Endothelial cell (in vitro differentiated cells): ENCODE measurements at places on chromosomes 11 and 22. TPM values are rescaled to one million over a fixed set of nuclear protein-coding genes. Genes with fewer than 3 reads are reported as not detected.

Gene GP1BB
- not detected for total RNA-seq

Gene OR52H1
- total RNA-seq: 2.1 TPM

DNA sequence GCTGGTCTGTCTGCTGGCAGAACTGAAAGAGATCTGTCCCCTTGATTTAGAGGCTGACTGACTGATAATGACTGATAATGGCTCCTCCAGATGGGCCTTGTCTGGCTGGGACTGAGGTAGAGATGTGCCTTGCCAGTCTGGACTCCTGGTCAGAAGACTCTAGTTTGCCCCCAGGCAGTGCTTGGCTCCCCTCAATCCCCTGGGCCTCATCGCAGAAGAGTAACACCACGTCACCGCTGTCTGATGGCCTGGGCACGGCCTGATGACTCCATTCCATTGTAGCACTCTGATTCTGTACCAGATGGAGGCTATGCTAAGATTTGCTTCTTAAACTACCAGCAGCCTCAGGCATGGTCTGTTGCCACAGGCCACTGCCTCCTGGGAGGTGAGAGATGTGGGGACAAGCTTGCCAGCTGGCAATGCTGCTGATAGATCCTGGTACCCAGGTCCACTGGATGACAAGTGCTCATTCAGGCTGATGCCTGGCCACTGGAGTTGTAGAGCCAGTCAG lies 19.1 kb downstream of the CYB5R2 start:
- no peak for DNase-seq
- H3K27ac ChIP-seq: no peak overlapping the region
- no peak overlapping the region for H3K4me3 ChIP-seq
- peaks cover 7% of the 10 kb centered on the region for H3K4me1 ChIP-seq
- H3K27me3 ChIP-seq: peaks cover 2% of the 10 kb centered on the region
- peaks cover 4% of the 10 kb centered on the region for H3K36me3 ChIP-seq

GRCh38 chr11:117799634-117800033 lies 2.6 kb upstream of the DSCAML1 start:
- H3K4me1 ChIP-seq: peaks cover 3% of the 10 kb centered on the region
- peaks cover 11% of the 10 kb centered on the region for H3K27me3 ChIP-seq
- no peak overlapping the region for H3K4me3 ChIP-seq

DNA sequence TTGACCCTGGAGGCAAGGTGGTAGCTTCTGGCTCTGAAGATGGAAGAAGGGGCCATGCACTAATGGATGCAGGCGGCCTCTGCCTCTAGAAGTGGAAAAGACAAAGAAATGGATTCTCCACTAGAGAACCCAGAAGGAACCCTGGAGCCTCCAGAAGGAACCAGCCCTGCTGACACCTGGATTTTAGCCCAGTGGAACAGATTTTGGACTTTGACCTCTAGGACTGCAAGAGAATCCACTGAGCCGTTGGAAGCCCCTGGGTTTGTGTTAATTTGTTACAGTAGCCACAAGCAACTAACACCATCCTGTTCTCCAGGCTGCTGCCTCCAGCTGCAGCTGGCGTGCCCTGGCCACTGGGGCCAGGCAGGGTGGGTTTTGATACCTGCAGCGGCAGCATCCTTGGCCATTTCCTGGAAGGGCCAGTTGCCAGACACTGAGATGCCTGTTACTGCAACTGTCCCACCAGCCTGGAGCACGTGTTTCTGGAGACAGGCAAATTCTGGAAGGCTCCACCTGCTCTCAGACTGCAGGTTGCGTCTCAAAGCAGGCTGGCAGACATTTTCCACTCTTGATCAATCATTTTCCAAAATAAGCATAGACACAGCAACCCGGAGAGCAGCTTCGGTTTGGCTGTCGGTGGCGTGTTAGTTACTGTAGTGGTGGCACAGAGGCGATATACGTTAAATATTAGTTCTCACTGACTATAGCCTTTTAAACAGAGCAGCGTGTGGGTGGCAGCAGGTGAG lies 76.8 kb upstream of the PARVG start:
- H3K27me3 ChIP-seq: peaks cover 2% of the 10 kb centered on the region
- no peak for DNase-seq

GRCh38 chr11:128596250-128596649 lies 8.9 kb upstream of the ETS1 start:
- no peak overlapping the region for H3K27ac ChIP-seq
- H3K27me3 ChIP-seq: no peaks in the 10 kb centered on the region
- no peaks in the 10 kb centered on the region for H3K36me3 ChIP-seq
- no peak overlapping the region for H3K4me3 ChIP-seq
- peaks cover 26% of the 10 kb centered on the region for H3K4me1 ChIP-seq

- no peak for DNase-seq
- peaks cover 3% of the 10 kb centered on the region for H3K36me3 ChIP-seq
- peaks cover 7% of the 10 kb centered on the region for H3K4me1 ChIP-seq
These were observed 3.3 kb downstream of the FAM227A start for GRCh38 chr22:38652859-38653258.
